DMS79 (cell line): ENCODE measurements at places on chromosomes 5 and 9.

DNA sequence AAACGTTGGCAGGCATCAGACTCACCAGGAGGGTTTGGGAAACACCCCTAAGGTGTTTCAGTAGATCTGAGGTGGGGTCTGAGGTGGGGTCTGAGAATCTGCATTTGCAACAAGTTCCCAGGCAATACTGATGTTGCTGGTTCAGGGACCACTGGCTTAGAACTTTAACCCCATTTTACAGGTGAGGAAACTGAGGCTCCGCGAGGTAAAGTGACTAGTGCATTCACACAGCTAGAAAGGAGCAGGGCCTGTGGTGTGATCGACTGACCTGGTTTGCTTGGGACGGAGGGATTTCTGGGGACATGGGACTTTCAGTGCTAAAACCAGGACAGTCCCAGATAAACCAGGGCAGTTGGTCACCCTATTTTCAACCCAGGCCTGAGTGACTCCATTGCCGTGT lies 81.4 kb upstream of the ZNF618 start:
- DNase-seq = no peak

- no peak for DNase-seq
Measured at GRCh38 chr9:129702589-129703520, 37.4 kb downstream of the PRRX2 start.

GRCh38 chr9:101271102-101271501 lies 113.7 kb downstream of the BAAT start:
- DNase-seq = no peak

DNA sequence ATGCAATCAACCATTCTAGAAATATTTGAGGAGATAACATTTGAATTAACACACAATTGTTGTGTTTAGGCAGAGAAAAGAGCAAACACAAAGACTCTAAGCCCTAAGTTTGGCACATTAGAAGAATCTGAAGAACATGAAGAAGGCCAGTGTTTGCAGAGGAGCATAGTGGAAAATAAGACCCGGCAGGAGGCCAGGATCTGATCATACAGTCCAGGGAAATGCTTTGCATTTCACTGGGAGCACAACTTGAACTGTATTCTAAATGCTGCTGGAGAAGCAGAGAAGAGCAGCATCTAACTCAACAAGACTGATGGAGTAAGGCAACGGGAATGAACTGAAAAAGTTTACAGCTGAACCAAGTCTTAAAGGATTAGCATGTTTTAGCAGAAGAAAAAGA lies 463.4 kb downstream of the ZNF608 start:
- DNase-seq = no peak

DNA sequence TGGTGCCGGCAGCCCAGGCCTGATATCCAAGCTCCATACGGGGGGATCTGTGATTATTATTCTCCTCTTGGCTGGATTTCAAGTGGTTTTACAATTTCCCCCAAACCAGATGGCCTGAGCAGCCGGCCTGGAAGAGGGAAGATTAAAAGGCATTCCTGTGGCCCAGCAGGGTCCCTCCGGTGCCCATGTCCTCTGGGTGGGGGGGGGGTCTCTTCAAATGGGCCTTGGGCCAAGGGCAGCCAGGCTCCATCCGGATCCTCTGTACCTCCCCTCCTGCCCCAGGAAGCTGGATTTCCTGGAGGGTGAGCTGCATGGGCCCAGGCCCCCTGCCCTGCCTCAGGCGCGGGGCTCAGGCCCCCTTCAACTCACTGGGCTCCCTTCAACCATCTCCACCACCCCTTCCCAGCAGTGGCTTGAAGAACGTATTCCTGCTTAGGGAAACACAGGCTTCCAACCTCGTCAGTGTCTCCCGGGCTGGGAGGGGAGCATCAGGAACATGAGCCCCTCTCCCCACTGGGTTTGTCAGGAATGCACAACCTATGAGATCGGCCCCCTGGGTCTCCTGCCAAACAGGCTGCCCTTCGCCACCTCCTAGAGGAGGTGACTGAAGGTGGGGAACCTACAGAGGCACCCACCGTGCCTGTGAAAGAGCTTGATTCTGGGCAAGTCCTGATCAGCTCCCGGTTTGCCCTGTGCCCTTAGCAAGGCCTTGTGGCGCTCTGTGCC lies 62.9 kb upstream of the ORM1 start:
- no peak for DNase-seq

DNA sequence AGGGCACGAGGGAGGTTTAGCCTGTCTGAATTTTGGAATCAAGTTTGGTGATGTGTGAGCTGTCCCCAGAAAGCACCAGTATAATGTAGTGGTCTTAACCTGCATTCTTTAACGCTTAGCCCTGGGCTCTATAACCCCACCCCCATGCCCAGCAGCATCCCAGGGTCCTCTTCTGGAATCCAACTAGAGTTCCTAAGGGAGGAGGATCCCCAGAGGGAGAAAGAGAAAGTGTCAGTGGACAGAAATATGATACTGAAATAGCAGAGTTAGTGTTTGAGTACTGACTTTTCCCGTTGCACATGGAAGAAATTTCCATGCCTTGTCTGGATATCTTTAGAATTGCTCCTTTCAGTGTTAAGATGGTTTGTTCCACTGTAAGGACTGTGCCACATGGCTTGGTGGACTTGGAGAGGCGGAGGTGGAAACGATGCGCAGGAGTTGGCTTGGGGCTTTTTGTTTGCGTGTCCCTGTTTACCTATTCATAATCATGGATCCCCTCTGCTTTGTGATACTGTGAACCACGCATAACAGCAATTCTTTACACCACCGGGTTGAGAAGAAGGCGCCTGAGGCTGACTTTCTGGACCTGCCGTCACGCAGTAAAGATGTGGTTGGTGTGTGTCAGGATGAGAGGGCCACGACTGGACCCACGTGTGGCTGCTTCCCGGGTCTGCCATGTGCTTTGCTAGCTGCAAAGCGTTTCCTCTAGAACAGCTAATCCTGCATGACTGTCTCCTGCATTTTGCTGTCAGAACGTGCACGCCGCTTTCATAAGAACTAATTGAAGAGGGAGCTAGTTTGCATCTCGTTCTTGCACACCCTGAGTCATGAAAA lies 142.3 kb downstream of the SMARCA2 start:
- DNase-seq = no peak

DNA sequence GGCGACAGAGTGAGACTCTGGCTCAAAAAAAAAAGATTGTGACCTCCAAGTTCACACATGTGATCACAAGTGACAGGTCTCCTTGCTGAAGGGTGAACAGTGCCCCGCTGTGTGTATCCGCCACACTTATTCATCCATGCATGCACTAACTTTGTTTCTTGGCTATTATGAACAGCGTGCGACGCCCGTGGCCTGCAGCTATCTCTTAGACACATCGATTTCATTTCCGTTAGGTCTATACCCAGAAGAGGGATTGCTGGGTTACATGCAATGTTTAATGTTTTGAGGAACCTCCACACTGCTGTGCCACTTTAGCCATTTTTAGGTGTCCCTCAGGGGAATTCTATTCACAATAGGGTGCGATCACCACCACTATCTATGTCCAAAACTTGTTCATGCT lies 12.1 kb upstream of the EGFL7 start:
- DNase-seq = no peak

- DNase-seq = no peak
Measured at GRCh38 chr5:107487056-107487542, 183.6 kb downstream of the EFNA5 start.

- no peak for DNase-seq
Measured at GRCh38 chr5:113038714-113039113, 62.1 kb downstream of the DCP2 start.

GRCh38 chr9:31799953-31800609 lies 584.4 kb upstream of the ACO1 start:
- no peak for DNase-seq

DNA sequence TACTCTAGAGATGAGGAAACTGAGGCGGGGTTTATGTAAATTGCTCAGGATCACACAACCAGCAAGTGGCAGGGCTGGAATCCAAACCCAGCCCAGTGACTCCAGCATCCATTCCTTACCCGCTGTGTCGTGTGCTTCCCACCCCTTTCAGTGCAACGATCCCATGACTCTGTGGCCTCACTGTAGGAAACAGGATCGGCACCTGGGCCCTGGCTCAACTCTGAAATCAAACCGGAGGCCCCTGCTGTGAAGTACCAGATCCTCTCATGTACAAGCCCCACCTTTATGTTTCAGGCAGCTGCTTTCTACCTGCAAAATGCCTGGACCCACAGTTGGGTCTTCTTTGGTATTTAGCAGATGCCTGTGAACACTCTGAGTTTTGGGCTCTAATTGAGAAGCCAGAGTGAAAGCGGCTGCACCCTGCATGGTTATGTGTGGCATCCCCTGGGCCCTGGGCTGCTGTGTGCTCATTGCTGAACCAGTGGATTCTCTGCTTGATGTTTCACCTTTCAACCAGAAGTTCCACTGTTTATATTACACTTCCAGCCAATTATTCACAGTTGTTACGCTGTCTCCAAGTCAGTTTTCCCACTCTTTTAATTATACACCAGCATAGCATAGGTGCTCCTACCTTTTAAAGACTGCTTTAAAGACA lies 36.7 kb downstream of the ABLIM3 start:
- no peak for DNase-seq

GRCh38 chr5:141765896-141766551 lies 84.0 kb upstream of the ARAP3 start:
- DNase-seq = no peak

DNA sequence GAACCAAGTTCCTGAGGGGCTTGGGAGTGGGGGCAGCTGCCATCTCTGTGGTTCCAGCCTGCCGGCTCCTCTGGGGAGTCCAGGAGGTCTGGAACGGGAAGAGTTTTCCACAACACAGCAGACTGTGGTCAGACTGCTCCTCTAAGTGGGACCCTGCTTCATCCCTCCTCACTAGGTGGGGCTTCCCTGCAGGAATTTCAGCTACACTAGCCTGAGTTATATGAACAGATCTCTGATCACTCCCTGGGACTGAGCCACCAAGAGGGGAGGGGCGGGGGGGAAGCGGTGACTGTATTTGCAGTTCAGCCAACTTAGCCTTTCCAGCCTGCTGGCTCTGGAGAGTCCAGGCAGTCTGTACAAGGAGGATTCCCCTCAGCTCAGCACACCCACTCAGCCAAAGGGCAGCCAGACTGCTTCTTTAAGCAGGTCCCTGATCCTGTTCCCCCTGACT lies 19.4 kb downstream of the DTWD2 start:
- no peak for DNase-seq

GRCh38 chr9:110087605-110088004 lies 120.4 kb downstream of the C9orf152 start:
- no peak for DNase-seq

- no peak for DNase-seq
Measured at GRCh38 chr5:142785206-142785605, 15.0 kb downstream of the ARHGAP26 start.

DNA sequence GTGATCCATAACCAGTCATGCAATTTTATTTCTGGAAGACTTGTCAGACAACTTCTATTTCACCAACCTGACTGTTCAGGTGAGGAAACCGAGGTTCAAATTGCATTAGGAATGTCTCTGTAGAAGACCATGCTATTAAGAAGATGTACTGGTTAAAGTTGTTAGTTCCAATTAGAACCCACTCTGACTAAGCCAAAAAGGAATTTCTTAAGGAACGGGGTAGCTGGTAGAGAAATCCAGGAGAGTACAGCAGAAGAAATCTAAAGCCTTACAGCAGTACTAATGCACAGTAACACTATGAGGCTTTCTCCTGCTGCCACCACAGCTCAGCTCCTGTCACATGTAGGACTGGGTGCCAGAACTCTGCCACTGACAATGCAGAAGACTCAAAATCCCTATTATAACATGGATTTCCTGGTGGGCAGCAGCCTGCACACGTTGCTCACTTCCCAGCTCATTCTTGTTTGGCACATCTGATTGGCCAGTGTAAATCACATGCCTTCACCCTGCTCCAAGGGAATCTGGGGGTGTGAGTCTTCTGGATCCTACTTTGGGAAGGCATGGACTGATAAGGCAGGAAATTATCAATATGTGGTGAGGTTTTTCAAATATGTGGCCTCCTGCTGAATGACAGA lies 37.1 kb downstream of the CAST start:
- no peak for DNase-seq

DNA sequence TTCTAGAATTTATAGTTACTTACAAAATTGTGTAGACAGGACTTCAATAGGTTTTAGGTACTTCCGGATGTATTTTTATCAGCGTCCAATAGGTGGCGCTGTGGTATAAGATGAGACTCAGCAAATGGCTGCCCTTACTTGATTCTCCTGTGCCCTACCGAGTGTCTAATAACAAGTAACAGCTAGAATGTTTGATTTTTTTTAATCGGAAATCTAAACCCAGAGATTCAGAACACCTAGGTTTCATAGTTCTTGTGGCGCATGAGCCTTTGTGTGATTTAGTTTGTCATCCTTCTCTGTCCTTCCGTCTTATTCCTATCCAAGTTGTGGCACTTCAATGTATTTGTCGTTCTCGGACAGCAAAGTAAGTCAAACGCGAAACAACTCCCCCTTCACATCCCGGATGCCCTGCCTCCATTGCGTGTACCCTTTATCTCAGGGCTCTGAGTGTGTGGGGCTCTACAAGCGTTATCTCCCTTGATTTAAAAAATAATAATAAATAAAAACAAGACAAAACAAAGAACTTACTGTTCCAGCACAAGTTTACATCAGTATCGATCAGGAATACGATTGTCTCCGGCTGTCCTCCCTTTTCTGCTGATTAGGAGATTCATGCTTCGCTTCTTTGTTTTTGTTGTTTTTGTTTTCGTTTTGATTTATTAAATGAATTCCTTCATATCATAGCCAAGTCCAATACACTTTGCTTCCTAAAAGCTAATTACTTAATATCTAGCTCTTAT lies 50.7 kb upstream of the SLC30A5 start:
- DNase-seq = peak; percentile 66

DNA sequence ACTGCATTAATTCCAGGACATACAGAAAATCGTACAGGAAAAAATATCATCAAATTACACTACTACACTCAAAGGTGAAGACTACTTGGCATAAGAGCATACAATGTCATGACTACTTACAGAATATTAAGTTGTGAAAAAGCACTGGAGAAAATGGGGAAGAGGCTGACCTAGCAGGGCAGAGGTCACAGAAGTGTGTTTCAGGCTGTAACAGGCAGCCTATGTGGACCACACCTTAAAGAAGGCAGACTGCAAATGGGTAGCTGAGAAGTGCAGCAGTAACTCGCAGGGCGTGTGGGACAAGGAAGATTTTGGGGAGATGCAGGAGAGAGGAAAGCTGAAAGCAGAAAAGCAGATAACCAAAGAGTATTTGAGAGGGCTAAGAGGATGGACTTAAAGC lies 167.0 kb upstream of the PIK3R1 start:
- DNase-seq = no peak

DNA sequence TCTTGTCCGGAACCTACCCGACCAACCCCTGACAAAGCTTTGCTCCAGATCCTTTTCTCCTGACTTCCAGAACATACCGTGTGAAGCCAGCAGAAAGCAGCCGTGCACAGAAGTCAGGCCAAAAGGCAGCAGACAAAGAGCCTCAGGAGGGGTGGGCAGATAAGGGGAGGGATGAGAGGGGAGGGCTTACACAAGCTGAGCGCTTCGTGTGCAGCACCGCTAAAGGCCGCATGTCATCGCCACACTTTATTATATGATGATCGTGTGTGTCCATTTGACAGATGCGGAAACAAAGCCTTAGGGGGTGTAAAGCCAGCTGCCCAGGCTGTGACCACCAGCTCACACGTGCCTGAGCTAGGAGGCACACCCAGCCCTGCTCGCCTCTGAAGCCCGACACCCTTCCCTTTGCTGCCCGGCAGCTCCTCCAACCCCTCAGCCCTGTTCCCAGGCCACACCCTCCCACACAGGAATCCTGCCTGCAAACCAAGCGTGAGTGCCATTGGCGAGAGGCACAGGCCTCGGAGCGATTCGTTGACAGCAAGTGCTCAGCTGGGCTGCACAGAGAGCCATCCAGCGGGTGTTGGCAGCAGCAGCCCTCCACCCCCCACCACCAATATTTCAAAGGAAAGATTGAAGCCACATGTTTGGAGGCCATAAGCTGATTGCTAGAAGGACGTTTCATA lies 170.5 kb upstream of the SMIM23 start:
- DNase-seq = no peak

GRCh38 chr9:135602789-135603481 lies 36.4 kb downstream of the GLT6D1 start:
- DNase-seq = no peak
